ENCODE measurements at places on chromosomes 13 and 19.

DNA sequence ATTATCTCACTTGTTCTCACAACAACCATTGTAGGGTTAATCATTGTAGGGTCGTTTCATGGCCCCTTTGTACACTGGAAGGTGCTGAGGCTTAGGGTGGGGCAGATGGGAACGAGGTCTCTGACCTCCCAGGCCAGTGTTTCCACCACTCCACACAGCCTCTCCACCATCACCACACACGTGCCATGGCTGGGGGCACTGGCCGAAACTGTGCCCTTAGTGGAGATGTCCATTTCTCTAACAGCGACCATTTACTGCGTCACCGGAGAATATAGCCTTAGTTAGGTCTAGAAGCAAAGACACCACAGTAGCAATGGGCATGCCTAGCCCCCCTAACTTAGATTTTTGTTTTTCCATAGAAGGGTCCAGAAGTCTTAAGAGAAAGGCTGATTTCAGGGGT, 36.5 kb downstream of the COL4A1 start:
- DNase-seq = no peak

- DNase-seq = no peak
Measured at GRCh38 chr13:98479496-98480003, 97.4 kb downstream of the STK24 start.

GRCh38 chr13:76703216-76703615, 183.0 kb downstream of the KCTD12 start:
- DNase-seq = no peak

- DNase-seq = no peak
Measured at GRCh38 chr19:38660724-38661123, 13.3 kb downstream of the ACTN4 start.

DNA sequence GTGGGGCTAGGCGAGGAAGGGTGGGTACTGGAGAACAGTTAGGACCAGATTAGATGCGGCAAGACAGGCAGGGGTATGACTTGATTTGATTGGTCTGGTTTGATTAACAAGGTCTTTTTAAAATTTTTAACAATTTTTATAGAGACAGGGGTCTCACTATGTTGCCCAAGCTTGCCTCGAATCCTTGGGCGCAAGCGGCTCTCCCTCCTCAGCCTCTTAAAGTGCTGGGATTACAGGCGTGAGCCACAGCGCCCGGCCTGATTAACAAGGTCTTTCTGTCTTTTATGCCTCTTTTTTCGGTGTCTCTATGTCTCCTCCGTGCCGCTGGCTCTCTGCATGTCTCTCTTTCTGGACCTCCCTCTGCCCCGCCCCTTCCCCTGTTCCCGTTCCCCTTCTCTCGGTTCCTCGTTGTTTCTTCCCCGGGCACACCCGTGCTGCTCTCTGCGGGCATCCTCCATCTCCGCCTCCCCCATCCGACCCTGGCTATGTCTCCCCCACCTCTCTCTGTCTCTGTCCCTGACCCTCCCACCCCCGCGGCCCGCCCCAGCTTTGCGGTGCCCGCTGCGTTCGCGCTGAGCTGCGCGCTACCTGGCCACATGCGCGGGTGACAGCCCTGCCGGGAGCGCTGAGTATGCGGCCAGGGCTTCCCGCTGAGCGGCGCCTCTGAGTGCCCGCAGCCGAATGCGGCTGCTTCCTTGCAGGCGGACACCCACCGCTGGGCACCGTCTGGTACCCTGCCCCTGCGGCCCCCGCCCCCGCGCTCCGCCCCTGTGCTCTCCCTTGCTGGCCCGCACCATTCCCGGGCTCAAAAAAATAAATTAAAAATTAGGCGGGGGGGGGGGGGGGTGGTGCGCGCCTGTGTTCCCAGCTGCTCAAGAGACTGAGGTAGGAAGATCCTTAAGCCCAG, 8.1 kb upstream of the SDHAF1 start:
- DNase-seq = no peak

DNA sequence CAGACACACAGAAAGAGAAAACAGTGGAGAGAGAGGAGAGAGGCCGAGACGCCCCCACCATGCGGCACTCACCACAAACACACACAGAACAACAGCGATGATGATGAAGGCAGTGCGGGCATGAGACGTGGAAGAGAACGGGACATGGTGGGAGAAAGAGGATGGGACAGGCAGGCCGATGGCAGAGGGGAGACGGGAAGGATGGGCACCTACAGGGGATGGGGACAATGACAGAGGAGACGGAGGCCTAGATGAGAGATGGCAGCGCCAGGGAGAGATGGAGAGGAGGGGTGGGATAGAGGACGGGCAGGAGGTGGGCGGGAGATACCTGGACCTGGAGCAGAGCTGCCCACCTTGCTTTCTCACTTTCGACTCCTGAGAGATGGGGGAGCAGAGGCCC, 1.1 kb upstream of the KLK14 start:
- no peak for DNase-seq

GRCh38 chr19:49408816-49409440, 14.3 kb downstream of the PTH2 start:
- DNase-seq = no peak

DNA sequence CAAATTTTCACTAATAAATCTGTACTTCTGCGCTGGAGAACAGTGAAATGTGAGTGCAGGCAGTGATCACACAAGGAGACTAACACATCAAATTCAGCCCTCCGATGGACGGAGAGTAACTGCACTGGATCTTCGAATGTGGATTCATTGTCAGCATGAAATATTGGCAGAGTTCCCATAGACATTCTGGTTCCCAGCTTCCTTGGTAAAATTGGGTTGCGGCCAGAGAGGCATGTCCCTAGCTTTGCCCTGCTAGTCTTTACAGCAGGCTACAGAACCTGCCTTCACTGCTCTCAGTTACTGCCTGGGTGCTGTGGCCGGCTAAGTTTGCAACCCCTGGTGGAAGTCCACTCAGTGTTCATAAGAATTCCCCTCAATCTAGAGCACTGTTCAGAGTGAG, 32.3 kb upstream of the UQCRFS1 start:
- DNase-seq = no peak

DNA sequence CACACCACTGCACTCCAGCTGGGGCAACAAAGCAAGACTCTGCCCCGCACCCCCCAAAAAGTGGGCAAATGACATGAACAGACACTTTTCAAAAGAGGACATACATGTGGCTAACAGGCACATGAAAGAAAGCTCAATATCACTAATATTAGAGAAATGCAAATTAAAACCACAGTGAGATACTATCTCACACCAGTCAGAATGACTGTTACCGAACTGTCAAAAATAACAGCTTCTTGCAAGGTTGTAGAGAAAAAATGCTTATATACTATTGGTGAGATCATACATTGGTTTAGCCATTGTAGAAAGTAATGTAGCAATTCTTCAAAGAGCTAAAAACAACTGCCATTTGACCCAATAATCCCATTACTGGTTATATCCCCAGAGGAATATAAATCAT, 99.5 kb upstream of the SPATA13 start:
- DNase-seq = no peak

- DNase-seq = no peak
Measured at GRCh38 chr13:112831196-112831595, 137.8 kb upstream of the MCF2L start.

GRCh38 chr19:23343434-23344010, 51.7 kb downstream of the ZNF91 start:
- DNase-seq = no peak

DNA sequence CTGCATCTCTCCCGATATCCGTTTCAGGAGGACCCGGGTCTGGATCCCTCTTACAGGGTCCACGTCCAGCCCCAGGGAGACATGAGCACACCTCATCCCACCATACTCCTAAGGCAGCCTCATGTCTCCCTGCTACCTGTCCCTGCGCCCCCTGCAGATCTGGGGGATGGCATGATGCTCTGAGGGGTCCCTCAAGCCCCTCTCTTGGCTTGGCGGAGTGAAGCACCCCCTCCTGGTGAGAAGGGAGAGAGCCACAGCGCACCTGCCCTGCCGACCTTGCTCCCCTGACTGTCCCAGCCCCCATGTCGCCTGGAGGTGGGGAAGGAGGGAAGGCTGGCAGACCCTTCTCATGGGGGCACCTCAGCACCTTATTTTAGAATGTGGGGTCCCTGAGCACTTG, 21.5 kb upstream of the ARHGEF7 start:
- no peak for DNase-seq

DNA sequence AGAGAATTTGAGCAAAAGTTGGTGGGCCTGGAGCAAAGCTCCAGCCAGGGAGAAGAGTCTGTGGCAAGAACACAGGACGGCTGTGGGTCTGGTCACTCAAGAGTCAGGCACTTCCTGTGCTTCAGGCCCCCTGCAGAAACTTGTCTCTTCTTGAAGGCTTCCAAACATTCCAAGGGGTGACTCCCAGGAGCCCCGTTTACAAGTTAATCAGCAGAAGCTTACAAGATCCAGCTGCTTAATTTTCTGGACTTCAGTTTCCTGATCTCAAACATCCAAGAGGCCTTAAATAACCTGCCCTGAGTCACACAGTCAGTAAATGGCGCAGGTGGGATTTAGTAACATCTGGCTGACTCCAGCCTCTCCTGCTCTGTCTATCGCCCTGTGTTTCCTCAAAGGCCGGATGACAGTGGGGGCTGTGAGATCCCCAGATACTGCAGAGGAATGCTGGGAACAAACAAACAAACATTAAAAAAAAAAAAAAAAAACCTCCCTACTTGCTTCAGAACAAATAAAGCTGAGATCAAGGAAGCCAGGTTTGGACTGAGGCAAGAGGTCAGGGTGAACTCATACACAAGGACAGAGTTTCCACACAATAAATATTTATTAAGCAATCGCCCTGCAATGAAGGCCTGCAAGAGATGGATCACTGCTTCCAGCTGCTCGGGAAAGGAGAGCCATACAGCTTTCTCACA, 175.4 kb upstream of the RFC3 start:
- DNase-seq = no peak

- no peak for DNase-seq
Measured at GRCh38 chr13:107529035-107529434, 686.3 kb downstream of the LIG4 start.

DNA sequence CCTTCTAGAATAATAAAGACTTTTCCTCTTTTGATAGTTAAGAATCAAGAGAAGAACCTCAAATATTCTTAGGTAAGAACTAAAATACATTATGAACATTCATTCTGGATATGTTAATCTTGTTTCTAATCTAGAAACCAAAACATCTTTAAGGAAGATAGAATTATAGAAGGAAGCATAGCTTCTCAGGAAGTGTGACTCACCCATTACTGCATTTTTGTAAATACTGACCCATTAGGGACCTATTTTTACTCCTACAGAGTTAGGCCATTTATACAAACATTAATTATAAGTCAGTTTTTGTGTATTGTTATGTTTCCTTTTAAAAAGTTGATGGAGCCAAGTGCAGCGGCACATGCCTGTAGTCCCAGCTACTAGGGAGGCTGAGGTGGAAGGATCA, 147.1 kb downstream of the NUFIP1 start:
- DNase-seq = no peak

- DNase-seq = no peak
Measured at GRCh38 chr13:101554420-101555125, 102.1 kb downstream of the ITGBL1 start.

DNA sequence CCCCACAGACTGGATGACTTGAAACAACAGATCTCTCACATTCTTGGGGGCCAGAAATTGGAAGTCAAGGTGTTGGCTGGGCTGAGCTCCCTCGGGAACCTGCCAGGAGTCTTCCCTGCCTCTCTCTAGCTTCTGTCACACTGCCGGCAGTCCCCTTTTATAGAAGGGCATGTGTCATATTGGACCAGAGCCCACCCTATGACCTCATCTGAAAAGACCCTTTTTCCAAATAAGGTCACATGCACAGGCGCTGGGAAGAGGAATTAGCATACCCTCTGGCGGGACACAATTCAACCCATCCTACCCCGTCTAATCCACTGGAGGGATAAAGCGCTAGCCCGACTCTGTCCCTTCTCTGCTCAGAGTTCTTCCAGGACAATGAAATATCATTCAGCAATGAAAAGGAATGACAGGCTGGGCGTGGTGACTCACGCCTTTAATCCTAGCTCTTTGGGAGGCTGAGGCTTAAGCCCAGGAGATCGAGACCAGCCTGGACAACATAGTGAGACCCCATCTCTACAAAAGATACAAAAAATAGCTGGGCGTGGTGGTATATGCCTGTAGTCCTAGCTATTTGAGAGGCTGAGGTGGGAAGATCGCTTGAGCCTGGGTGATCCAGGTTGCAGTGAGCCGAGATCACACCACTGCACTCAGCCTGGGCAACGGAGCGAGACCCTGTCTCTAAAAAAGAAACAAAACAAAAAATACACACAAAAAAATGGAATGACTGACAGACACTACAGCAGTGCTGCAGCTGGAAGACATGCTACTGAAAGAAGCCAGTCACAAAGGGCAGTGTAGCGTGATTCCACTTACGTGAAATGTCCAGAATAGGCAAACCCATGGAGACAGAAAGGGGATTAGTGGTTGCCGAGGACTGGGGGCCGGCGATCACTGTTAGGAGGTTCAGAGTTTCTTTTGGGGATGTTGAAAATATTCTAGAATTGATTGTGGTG, 28.5 kb downstream of the MEIS3 start:
- DNase-seq = no peak

GRCh38 chr19:38744298-38744681, at the start of gene CAPN12:
TSS of gene CAPN12 (minus strand) at chr19:38744474. CDS start at chr19:38744165, 309 bp downstream.
- DNase-seq = no peak

GRCh38 chr19:49475191-49475917, 1.3 kb downstream of the FLT3LG start:
- DNase-seq = no peak

- DNase-seq = no peak
Measured at GRCh38 chr13:33583398-33583797, 234.6 kb upstream of the RFC3 start.

DNA sequence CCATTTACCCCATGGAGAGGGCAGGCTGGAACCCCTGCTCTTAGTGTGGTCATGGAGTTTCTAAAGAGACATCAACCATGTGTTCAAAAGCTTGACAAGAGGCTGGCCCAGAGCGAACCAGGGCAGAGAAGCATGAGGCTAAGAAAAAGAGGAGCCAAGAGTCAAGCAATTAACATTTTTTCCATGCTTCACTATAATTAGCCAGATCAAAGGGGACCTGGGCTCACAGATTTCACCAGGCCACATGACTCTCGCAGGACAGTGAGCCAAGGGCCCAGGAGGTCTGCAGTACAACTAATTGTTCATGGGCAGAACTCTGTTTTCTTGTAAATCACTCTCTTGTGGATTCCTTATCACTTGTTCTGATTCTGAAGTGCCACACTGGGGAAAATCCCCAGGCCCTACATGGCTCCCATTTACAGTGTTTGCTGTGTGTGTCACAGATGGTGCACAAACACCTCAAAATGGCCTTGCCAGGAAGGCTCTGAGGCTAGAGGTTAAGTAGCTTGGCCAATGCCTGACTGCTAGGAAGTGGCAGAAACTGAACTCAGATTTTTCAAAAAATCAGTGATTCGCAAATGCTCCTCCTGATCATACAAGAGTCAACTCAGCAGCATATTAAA, 101.2 kb downstream of the LHFPL6 start:
- no peak for DNase-seq

GRCh38 chr19:34549833-34550232, 68.3 kb downstream of the WTIP start:
- no peak for DNase-seq

Data from stimulated activated CD8-positive, alpha-beta memory T cell treated with anti-CD3 and anti-CD28 coated beads, Interleukin-7, amount 100 ng/mL, for 24 hours (primary cell).